ENCODE measurements at places on chromosomes 4 and X.

GRCh38 chr4:35238793-35239192 is 1005.5 kb downstream of the ARAP2 start:
- no peak for DNase-seq

GRCh38 chr4:98643755-98644154 is 14.7 kb downstream of the TSPAN5 start:
- DNase-seq = no peak

DNA sequence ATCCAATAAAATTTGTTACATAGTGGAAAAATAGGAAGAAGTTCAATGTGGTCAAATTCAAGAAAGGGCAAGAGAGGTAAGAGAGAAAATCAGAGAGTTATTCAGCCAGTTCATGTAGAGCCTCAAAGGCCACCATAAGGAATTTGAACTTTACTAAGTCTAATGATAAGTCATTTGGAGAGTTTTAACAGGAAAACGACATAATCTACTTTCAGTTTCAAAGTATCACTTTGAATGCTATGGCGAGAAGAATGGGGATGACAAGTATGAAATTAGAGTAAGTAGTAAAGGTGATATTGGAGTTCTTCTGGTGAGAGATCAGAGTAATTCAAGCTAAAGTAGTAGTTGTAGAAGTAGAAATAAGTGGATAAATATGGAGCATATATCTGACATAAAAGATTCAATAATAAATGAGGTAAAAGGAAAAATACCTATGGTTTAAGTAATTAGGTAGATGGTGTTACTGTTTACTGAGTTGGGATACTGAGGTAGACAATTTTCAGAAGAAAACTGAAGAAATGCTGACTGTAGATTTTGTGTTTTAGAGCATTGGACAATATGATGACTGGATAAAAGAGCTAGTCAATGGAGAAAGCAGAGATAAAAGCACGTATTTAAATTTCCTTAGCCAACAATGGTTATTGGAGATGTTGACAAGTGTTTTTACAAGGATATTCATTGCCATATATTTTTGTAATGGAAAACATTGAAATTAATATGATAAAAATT is 331.7 kb upstream of the ADGRL3 start:
- DNase-seq = no peak

GRCh38 chrX:42694260-42694815 is 83.6 kb downstream of the PPP1R2C start:
- no peak for DNase-seq

DNA sequence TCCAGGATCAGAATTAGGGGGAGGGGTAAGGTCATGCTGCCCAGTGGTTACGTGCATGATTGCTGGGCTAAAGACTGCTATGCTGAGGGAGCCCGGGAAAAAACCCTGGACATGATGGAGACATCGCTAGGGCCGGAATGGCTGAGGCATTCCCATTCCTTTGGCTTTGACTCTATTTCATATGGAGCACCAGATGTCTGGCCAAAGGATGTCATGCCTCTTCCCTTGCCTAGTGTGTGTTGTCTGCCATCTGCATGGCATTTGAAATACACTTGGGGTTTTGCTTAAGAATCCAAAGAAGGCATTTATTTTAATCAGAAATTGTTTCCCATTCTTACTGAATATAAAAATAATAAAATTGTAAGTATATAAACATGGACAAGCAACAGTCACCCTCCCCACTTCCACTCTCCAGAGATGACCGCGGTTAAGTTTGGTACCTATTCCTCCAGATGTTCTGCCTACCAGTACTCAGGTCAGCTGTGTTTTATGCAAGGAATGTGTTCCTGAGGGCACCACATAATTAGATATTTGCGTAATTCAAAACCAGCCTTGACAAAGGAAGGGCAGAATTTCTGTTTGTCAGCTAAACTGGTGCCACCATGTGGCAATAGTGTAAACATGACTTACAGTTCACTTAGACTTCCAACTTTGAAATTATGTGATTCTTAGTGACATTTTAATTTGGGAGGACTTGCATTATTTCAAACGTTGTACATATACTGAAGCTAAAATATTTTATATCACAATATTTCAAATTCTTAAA is 105.9 kb downstream of the CT47B1 start:
- DNase-seq = no peak
